ENCODE measurements at places on chromosomes 3 and 15.

GRCh38 chr15:92178911-92179310 lies 214.8 kb upstream of the ST8SIA2 start:
- DNase-seq: no peak

- no peak for DNase-seq
Measured at GRCh38 chr3:43023746-43024145, 44.6 kb downstream of the GASK1A start.

DNA sequence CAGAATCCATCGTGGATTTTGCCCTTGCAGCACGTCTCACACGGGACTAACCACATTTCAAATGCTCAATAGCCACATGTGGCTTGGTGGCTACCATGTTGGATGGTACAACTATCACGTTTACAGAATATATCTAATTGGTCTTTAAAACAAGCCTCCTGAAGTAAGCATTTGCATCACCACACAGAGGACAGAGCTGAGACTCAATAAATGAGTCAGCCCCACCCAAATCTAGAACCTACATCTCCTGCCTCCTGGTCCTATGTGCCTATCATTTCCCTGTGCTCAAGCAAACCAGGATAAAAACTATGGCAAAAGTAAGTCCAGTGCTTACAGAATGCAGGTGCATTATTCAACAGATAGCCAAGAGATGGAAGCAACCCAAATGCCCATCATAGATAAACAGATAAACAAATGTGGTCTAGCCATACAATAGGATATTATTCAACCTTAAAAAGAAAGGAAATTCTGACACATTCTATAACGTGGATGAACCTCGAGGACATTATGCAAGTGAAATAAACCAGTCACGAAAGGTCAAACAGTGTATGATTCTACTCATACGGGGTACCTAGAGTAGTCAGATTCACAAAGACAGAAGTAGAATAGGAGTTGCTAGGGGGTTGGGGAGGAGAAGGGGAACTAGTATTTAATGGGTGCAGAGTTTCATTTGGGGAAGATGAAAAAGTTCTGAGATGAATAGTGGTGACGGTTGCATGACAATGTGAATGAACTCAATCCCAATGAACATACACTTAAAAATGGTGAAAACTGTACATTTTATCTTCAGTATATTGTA lies 43.9 kb downstream of the SRGAP3 start:
- no peak for DNase-seq

DNA sequence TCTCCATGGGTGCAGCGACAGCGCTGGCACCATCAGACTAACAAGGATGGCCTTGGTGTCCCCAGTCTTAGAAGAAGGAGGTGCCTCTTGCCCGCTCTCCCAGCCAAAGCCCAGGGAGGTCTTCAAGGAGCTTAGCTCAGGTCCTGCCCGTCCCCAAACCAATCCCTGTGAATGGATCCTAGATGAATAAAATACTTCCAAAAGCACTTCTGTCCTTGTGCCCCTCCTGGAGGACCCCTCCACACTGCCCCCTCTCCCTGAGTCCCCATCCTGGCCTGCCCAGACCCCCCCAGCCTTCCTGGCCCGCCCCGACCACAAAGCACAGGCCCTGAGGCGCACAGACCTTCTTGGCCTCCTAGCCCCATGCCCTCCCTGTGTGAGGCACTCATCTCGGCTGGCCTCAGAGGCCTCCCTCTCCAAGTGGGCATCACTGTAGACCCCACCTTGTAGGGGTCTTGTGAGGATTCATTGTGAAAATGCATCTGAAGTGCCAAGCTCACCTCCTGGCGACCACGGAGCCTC lies 8.4 kb downstream of the SLC28A1 start:
- no peak for DNase-seq

- no peak for DNase-seq
Measured at GRCh38 chr3:14113965-14114635, 10.6 kb downstream of the CHCHD4 start.

GRCh38 chr15:44788748-44789147 lies 52.4 kb downstream of the TRIM69 start:
- no peak for DNase-seq

- no peak for DNase-seq
Measured at GRCh38 chr3:53646723-53647122, 152.3 kb downstream of the CACNA1D start.

DNA sequence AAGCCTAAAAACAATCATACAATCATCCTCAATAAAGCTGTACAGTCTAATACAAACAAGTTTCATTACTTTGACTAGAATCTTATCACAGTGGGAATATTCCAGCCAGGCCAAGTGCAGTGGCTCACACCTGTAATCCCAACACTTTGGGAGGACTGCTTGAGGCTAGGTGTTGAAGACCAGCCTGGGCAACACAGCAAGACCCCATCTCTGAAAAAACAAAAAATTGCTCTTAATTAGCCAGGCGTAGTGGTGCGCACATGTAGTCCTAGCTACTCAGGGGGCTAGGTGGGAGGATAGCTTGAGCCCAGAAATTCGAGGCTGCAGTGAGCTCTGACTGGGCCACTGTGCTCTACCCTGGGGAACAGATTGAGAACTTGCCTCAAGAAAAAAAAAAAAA lies 3.3 kb downstream of the RPN1 start:
- no peak for DNase-seq

- no peak for DNase-seq
Measured at GRCh38 chr3:169953462-169954141, 13.0 kb upstream of the SEC62 start.

- no peak for DNase-seq
Measured at GRCh38 chr15:91944331-91944730, 90.8 kb downstream of the SLCO3A1 start.

DNA sequence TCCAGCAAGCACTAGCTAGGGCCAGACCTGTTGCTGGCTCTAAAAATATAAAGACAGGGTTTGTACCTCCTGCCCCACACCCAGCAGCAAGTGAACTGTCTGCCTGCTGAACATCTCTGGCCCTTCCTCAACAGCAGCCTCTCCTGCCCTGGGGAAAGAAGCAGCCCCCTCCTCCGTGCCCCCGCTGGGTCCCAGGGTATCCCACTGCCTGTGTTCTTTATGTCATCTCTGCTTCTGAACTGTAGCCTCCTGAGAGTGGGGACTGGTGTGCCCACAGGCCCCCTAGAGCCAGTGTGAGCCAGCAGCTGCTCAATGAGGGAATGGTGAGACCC lies 54.5 kb downstream of the ACAD9 start:
- DNase-seq: no peak

- no peak for DNase-seq
Measured at GRCh38 chr3:171553086-171553485, 92.9 kb upstream of the TNIK start.

GRCh38 chr15:61500951-61501620 lies 272.0 kb upstream of the RORA start:
- peak; percentile 56 for DNase-seq
